Cerebellar cortex (tissue), 1 donor: ENCODE measurements at places on chromosomes 2 and 18.

- DNase-seq = no peak
Measured at GRCh38 chr2:57965219-57965618, 81.4 kb upstream of the VRK2 start.

DNA sequence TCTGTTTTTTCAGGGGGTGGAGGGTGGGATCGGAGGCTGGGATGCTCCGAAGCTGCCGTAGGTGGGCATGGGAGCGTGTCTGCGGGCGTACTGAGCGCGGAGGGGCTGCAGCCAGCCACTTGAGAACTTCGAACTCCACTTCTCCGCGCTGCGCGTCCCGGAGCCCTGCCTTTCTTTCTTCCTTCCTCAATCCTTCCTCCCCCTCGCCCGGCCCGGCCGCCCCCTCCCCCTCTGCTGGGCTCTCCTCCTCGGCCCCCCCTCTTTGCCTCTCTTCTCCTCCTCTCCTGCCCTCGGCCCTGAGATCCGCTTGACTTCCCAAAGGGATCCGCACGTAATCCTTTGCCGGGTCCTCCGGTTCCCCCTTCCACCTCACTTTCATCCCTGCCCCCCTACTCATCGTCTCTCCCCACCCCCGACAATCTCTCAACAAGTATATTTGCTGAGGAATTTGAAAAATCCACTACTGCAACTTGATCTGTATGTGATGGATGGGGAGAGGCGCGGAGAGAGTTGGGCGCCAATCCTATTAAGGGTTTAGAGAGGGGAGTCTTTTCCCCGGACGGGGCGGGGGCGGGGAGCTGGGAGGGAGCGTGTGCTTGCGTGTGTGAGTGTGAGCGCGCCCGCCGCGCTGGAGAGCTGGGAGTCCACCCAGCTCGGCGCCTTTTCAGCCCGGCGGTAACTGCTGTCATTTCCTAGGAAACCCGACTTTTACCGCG, 1.1 kb downstream of the GLI2 start:
- no peak for DNase-seq

GRCh38 chr2:43146083-43146482, 80.3 kb downstream of the ZFP36L2 start:
- DNase-seq = no peak

- DNase-seq = no peak
Measured at GRCh38 chr18:48866028-48866733, 84.6 kb downstream of the SMAD7 start.

GRCh38 chr18:34857320-34857719, 147.2 kb downstream of the DTNA start:
- no peak for DNase-seq

GRCh38 chr2:69026026-69026425, 13.0 kb downstream of the ANTXR1 start:
- DNase-seq = peak; percentile 24

DNA sequence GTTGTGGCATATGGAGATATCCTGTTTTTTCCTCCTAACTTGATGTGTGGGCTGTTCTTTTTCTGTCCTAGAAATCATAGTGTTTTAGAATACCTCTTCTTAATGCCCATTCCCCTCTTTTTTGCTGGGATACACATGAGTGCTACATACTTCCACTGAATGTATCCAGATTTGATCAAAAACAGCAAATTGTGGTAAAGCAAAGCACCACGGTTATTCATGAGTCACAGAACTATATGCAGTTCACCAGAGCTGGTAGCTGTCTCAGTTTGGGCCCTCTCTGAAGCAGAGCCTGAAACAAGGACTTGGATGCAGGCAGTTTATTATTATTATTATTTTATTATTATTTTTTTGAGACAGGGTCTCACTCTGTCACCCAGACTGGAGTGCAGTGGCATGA, 69.9 kb upstream of the CTLA4 start:
- DNase-seq = no peak

DNA sequence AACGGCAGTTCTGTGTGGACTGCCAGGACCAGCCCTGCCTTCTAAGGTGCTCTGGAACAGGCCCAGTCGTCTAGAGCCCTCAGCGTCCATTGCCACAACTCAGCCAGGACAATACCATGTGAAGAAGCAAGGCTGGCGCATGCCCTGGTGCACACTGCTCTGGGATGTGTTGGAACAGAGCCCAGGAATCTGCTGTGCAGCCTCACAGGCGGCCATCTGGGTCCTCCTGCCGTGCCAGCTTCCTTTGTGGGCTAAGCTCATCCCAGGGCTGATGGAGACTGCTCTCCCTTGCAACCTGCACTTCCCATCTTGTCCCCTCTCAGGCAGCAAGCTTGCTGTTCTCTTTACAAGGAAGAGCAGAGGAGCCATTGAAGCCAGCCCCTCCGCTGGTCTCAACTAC, 246.4 kb upstream of the PXDN start:
- DNase-seq = peak; percentile 81

GRCh38 chr2:46328291-46328690, 31.1 kb downstream of the EPAS1 start:
- no peak for DNase-seq

GRCh38 chr2:166376873-166377272, 1.1 kb upstream of the SCN9A start:
- DNase-seq = no peak

DNA sequence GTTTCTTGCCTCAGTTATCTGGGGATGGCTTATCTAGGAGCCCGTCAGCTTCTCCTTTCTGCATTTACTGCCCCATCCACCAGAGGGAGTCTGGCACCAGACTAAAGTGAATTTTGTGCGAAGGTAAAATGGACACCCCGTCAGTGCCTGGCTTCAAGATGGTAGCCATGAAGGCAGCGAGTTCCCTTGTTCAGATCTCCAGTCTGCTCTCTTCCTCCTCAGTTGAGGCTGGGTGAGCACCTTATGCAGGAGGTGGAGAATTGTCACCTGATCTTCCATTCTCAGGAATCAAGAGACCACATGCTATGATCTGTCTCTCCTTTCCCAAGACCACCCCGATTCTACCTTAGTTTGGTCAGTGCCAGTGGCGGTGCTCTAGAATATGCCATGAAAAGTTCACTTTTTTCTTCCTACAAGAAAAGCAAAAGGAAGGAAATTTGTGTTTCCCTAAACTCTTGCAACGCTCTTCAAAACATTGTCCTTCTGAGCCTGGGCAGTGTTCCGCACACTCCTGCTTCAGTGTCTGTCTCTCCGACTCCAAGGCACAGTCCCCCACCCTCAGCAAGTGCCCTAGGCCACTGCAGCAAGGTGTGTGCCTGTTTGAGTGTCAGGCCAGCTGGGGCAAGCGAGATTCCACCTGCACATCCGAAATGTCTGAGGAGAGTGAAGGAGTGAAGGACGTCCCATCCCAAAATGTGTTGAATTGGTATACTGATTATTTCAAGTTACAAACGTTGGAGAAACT, 168.6 kb downstream of the SS18 start:
- peak; percentile 37 for DNase-seq

- no peak for DNase-seq
Measured at GRCh38 chr2:184743096-184743495, 144.8 kb downstream of the ZNF804A start.

DNA sequence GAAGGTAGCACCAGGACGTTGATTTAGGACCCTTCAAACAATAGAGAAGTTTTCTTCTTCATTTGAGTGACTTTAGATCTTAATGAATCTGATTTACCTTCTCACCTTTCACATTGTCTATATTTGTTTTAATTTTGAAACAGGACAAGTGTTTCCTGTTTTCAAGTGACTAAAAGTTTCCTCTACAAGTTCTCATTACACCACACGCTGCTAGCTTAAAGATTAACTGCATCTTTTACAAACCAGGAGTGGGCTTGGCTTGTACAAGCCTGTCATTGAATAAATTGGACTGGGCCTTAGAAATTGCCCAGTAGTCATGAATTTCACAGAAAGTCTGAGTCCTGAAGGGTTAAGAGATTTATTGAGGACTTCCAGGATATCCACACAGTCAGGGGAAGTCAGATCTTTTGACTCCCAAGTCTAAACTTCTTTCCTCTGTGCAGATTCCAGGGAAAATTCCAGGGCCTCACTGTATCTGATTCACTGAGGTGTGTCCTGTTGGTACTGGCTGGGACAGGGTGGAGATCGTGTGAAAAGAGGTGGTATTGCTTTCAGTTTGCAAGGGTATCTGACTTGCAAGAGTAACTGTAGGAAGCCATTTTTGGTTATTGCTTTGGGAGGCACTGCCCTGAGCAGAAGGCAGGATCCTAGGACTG, 3.4 kb downstream of the SGPP2 start:
- no peak for DNase-seq

DNA sequence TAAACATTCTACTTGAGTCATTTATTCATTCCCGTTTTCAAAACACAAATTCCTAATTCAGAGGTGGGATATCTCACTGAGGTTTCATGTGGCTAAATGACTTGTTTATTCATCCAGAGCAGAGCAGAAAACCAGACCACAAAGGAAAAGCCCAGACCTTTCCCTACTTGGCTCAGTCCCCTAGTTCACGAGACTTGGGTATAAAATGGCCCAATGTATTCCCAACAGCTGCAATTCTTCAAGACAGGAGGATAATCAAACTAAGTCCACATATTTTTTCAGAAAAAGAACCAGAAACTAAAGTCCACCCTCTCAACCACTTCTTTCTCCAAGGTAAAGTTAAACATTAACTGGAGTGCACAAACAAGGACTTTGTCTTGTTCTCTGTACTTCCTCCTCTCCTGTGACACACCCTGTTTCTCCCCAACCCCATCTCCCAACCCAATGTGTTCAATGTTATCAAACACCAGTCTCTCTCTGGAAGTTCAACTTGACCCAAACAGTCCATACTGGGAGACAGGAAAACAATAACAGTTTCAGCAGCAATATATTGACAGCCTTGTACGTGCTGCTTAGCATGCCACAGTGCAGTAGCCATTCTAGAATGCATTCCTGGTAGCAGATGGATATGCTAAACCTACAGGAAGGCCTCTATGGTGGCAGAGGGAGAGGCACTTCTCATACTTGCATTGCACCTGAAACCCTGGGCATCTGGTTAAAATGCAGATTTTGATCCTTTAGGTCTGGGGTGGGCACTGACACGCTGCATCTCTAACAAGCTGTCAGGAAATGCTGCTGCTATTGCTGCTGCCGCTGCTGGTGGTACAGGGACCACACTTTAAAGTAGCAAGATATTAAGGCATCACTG, 110.7 kb downstream of the INO80D start:
- DNase-seq = no peak

DNA sequence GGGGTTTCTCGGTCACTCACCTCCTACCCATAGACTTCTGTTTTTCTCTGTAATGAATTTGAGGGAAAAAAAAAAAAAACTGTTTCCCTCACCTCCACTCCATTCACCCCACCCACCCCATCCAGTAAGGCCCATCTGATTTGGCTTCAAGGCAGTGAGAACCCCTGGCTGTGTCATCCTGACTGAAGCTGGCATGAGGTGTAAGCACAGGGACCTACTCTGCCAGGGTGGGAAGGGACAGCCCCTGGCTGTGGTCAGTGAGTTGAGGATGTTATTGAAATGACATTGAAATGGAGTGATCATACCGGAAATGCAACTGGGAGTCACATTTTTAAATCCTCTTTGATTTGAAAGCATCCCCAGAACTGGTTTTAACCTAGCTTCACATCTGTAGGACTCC, 19.1 kb upstream of the BCL2L11 start:
- DNase-seq = no peak

GRCh38 chr2:80193566-80193965, 111.0 kb downstream of the LRRTM1 start:
- no peak for DNase-seq

- no peak for DNase-seq
Measured at GRCh38 chr2:174614261-174614660, 16.7 kb upstream of the WIPF1 start.

DNA sequence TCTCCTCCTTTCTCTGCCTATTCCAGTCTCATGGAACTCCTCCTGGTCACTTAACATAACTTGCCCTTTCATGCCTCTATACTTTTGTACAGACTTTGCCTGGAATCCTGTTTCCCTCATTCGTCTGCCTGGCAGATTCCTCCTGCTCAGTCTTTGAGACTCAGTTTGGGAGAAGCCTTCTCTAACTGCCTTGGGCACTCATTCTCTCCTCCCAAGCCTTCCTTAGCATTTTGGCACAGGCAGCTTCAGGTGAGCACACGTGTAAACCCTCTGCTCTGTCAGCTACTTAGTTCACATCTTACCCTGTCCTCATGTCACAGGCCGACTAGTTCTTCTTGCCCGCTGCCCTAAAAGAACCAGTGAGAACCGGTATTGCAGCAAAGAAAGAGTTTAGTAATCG, 6.0 kb upstream of the FAM98A start:
- DNase-seq = no peak

DNA sequence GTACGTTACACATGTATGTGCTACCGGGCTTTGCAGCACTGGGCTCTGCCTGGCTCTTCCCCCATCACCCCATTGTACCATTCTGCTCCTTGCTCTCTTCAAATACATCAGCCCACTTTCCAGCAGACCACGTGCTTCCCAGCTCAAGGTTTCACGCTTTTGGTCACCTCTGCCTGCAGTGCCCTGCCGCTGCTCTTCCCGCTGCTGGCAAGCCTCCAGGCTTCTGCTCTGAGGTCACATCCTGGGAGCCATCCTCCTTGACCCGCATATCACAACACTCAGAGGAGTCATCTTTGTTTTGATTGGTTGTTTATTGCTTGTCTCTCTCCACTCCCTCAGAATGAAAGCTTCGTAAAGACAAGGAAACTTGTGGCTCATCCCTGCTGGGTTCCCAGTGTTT, 34.1 kb downstream of the KIF5C start:
- DNase-seq = peak; percentile 23

- DNase-seq = no peak
Measured at GRCh38 chr2:16249246-16250055, 309.1 kb downstream of the MYCN start.

DNA sequence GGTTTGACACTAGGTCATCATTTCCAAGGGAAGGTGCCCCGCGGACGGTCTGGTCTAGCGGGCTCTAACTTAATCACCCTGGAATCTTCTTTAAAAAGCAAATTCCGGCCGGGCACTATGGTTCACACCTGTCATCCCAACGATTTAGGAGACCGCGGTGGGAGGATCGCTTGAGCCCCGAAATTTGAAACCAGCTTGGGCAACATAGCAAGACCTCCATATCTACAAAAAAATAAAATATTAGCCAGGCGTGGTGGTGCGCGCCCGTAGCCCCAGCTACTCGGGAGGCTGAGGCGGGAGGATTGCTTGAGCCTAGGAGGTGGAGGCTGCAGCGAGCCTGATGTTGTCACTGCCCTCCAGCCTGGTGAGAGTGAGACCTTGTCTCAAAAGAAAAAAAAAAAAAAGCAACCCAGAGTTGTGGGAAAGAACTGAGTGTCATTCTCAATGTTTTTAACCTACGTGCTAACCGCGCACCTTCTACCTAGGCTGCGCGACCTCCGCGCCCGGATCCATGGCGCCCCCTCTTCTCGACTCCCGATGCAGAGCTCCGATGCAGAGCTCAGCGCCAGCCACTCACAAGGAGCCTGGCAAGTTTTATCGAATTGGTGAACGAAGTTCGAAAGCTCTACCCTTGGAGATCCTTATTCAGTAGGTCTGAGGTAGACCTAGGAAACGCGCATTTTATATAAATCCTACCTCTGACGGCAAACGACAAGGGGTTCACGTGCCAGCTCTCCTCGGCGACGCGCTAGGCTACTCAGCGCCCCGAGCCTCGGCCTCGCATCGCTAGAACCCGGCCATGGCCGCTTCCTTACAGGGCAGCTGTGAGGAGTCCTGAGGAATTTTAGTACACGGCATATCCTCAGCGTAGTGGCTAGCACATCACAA, 888 bp upstream of the TWSG1 start:
- DNase-seq = no peak
